ENCODE measurements at places on chromosomes 7 and 10.

DNA sequence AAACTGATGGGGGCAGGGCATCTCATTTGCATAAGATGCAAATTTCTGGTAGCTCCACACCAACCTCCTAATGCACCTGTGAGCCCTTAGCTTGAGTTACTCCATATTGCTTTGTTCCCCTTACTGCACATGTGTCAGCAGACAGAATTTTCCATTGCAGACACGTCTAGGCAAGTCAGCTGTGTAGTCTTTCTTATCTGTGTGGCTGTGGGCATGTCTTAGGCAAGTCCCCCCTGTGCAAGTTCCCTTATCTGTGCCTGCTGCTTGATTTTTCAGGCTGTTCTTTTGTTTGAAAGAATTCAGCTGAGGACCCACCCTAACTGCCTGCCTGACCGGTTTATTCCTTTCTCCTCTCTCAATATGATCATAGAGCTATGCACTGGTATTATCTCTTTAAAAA is 28.5 kb upstream of the TRIM24 start:
- DNase-seq: no peak

DNA sequence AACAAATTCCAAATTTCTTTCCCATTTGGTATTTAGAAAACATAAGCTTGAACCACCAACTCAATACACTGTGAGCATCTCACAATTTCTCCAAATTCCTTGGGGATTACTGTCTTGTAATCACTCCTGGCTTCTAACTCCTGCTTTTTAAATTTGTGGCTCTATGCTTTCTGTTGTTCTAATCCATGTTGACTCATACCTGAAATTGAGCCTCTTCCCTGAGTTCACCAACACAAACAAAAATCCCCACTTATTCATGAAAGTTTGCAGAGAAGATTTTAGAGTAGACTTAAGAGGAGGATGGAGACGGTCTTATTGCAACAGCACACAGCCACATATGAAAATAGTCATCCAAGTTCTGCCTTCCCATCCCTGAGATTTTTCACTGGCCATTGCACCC is 252.5 kb downstream of the PTEN start:
- DNase-seq: no peak

GRCh38 chr7:164882-165660 is 27.3 kb upstream of the FAM20C start:
- DNase-seq: no peak

DNA sequence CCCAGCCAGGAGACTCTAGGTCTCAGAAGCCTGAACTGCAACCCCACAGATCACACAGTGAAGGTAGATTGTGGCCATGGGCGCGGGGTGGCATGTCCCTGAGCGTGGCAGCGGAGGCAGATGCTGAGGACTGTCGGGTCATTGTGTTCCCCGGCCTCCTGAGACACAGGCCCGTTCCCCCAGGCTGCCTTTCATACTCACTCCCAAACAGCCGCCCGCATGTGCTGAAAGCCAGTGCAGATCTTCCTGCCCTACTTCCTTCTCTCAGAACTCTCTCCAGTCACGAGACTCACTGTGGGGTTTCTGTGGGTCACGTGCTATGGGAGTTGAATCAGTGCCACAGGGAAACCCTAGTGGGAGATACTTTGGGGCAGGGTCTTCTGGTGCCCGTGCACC is 48.0 kb downstream of the ZNF467 start:
- no peak for DNase-seq

DNA sequence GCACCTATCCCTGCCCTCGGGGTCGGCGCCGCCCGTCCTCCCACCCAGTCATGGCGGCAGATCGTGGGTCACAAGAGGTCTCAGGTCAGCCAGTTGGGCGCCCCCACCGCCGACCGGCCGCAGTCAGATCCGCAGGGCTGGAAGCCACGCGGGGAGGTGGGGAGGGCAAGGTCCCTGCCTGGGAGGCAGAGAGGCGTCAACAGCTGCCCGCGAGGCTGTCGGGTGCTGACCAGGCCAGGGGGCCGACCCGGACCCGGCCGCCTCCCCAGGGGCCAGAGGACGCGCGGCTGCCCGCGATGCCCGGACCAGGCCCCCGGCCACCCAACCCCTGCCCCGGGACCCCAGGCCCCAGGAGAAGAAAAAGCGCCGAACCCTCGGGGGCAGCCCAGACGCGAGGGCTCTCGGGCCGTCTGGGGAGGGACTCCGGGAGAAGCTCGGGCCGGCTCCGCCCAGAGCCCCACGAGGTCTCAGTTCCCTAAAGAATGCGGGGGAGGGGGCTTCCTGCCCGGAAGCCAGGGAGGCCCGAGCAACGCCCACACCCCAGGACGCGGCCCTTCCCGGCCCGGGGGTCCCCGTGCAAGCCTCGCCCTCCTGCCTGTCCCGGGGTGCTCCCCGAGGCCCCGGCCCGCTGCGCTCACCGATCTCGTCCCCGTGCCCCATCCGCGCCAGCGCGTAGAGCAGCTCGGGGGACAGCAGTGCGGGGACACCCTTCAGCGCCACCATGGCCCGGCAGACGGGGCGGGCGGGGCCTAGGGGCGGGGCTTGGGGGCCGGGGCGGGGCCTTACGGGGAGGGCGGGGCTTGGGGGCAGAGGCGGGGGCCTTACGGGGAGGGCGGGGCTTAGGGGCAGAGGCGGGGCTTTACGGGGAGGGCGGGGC is at the start of gene FUOM:
Gene FUOM (minus strand): TSS at position 735 of the 877 bp plus-strand sequence. CDS start 12 bp downstream, at position 723.
- DNase-seq: peak; percentile 54

DNA sequence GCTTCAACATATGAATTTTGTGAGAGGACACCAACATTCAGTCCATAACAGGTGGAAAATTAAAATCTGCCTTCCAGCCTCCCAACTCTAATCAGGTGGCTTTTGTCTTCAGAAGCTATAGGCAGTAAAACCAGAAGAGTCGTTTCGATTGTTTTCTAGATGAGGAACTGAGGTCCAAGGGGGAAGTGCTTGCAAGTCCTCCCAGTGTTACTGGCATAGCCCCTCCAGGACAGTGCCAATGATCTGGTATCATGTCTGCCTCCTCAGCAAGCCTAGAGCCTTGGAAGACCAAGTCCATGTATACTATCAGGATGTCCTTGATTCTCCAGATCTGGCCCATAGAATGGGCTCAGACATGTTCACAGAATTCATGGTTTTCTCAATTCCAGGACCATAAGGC is 16.9 kb downstream of the CYP26A1 start:
- no peak for DNase-seq

DNA sequence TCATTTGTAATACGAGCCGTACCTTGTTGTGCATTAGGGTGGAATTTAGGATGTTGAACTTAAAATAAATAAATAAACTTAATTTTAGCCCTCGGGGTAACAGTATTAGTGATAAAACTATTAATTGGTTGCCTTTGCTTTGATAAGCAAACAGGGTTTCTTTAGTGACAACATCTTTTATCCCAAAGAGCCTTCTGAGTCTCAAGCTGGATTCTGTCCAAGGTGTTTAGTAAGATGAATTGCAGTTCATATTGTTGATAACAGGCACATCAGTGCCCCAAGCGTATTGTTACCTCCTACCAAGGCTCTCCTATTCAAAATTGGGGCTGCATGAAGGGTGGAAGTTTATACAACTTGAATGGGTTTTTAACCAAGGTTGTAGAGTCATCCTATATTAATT is 144.4 kb upstream of the CELF2 start:
- no peak for DNase-seq

- no peak for DNase-seq
These were observed 3.9 kb upstream of the ATP6V0E2 start for GRCh38 chr7:149869867-149870266.

DNA sequence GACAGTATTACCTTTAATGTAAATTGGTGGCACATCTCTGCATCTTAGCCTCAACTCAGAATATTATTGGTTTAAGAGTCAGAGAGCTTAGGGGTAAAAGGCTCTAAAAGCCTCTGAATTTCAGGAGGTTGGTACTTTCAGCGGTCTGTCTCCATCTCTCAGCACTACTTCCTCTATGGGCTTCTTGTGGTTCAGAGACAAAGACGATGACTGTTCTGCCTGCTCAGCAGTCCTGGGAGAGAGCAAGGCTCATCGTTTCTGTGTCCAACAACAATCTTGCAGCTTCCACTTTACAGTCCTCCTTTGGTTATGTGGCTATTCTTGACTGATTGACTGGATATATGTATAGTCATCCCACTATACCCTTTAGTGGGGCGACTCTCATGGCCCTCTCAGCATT is 394.7 kb downstream of the AUTS2 start:
- no peak for DNase-seq

- no peak for DNase-seq
These were observed 94.7 kb downstream of the OSBPL3 start for GRCh38 chr7:24885305-24885704.

DNA sequence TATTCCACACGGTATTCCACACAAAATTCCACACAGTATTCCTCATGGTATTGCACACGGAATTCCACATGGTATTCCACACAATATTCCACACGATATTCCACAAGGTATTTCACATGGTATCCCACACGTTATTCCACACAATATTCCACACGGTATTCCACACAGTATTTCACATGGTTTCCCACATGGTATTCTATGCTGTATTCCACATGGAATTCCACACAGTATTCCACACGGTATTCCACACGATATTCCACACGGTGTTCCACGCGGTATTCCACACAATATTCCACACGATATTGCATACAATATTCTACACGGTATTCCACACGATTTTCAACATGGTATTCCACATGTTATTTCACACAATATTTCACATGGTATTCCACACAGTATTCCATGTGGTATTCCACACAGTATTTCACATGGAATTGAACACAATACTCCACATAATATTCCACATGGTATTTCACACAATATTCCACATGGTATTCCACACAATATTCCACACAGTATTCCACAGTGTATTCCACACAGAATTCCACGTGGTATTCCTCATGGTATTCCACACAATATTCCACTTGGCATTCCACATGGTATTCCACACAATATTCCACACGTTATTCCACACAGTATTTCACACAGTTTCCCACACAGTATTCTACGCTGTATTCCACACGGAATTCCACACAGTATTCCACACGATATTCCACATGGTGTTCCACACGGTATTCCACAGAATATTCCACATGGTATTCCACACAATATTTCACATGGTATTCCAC is 136.0 kb upstream of the CHST15 start:
- DNase-seq: no peak

GRCh38 chr10:117928741-117929140 is 118.0 kb downstream of the RAB11FIP2 start:
- no peak for DNase-seq

DNA sequence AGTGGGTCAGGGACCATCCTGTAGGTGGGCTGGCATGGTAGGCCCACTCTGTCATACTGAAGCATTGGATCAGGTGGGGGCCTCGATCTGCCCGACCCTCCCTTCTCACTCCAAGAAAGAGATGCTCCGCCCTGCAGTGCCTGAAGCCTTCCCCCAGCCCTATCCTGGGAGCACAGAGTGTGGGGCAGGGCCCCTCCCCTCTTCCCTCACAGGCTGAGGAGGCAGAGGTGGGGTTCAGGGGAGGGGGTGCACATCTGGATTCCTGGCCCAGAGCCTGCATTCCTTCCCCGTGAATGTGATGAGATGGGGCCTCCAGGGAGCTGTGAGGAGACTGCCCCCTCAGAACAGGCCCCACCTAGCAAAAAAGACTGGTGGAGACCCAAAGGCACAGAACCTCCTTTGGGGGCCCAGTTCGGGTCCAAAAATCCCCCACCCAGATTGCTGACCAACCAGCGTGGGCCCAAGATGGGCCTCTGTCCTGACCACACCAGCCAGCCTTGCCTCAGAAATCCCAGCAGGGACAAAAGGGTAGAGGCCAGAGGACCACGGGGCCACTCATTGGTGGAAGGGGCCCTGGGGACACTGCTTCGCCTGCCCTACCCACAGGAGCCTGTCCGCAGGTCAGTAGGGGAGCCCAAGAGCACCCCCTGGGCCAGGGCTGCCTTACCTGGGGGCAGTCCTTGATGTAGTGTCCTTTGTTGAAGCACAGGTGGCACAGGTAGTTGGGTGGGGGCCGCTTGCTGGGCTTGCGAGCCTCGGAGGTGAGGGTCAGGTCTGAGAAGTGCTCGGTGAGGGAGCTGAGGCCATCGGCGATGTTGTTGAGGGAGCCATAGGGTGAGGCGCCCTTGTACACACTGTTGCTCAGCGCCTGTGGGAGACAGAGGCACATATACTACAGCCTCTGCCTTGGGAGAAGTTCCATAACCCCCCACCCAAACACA is 13.3 kb downstream of the ZCCHC24 start:
- DNase-seq: no peak

GRCh38 chr7:111735661-111736551 is 173.6 kb upstream of the IMMP2L start:
- peak; percentile 54 for DNase-seq

DNA sequence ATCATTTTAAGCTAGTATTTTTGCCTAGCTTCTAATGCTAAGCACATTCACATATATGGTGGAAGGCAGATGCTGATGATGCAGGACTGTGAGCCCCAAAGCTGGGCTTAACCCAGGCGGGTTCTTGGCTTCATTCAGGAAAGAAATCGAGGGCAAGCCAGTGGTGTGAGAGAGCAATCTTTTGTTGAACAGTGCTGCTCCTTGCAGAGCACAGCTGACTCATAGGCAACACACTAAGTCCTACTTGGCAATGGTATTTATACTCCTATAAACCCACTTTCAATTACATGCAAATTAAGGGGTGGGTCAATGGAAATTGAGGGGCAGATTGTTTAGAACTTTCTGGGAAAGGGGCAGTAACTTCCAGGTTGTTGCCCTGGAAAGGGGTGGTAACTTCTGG is 42.0 kb upstream of the CELF2 start:
- DNase-seq: no peak

GRCh38 chr7:104054362-104054761 is 64.9 kb upstream of the RELN start:
- DNase-seq: no peak

DNA sequence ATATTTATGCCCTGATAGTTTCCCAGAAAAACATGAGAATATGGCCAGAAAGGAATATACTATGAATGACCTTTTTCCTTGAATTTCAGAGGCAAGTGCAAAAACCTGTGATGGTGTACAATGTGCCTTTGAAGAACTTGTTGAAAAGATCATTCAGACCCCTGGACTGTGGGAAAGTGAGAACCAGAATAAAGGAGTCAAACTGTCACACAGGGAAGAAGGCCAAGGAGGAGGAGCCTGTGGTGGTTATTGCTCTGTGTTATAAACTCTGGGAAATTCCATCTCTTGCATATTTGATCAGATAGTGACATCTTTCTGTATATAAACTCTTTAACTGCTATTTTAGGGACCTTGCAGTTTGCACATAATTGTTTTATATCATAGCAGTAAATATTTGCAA is 33.7 kb downstream of the RAB18 start:
- no peak for DNase-seq

- no peak for DNase-seq
These were observed 747.1 kb upstream of the GALNT17 start for GRCh38 chr7:70384891-70385290.

DNA sequence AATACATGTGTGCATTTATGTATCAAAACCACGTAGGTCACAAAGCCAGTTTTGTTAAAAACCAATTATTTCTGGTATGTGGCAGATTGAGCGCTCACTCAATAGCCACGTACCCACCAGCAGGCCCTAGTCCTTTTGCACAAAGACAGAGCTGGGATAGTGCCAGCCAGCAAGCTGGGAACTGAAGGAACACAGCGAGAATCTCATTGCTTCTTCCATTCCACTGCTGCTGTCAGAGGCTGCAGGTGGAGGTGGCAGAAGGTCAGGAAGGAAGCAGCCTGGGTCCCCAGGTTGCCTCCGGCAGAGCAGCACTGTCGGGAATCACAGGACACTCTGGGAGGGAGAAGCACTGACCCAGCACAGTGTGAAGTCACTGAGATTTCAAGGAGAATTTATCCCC is 385.5 kb upstream of the PFKP start:
- DNase-seq: no peak
